ENCODE measurements at places on chromosomes 5 and 9. TPM values are rescaled to one million over a fixed set of nuclear protein-coding genes. Genes with fewer than 3 reads are reported as not detected.
A peak's percentile ranks its signal among the peaks of the same experiment; 100 is the strongest.

Gene CNTNAP3
- 14.7 TPM for total RNA-seq

Gene FOXI1
- not detected for total RNA-seq

Gene CA9
- 0.71 TPM for total RNA-seq

Gene FLT4
- 9.7 TPM for total RNA-seq

Gene SLC24A2
- total RNA-seq = 0.36 TPM

Gene PHYHD1
- total RNA-seq = 21.4 TPM

Gene FAM78A
- 1.2 TPM for total RNA-seq

Gene ADAMTS6
- 9.3 TPM for total RNA-seq

Gene SPINK5
- total RNA-seq = 1.4 TPM

Gene CDH9
- total RNA-seq = not detected

- no peak for DNase-seq
These were observed 1.4 kb downstream of the ALAD start for GRCh38 chr9:113399646-113400200.

DNA sequence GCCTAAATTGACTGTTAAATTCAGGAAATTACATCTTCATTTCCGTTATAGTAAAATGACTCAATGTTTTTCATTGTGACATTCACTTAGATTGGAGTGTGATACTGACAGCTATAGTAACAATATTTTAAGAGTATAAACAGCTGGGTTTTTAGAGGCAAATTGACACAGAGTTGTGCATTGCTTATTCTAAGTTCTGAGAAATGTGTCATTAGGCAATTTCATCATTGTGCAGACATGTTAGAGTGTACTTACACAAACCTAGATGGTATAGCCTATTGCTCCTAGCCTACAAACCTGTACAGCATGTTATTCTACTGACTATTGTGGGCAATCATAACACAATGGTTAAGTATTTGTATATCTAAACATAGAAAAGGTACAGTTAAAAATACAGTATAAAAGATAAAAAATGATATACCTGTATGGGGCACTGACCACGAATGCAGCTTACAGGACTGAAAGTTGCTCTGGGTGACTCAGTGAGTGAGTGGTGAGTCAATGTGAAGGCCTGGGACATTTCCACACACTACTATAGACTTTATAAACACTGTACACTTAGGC lies 132.7 kb downstream of the PDE4D start:
- DNase-seq = no peak

DNA sequence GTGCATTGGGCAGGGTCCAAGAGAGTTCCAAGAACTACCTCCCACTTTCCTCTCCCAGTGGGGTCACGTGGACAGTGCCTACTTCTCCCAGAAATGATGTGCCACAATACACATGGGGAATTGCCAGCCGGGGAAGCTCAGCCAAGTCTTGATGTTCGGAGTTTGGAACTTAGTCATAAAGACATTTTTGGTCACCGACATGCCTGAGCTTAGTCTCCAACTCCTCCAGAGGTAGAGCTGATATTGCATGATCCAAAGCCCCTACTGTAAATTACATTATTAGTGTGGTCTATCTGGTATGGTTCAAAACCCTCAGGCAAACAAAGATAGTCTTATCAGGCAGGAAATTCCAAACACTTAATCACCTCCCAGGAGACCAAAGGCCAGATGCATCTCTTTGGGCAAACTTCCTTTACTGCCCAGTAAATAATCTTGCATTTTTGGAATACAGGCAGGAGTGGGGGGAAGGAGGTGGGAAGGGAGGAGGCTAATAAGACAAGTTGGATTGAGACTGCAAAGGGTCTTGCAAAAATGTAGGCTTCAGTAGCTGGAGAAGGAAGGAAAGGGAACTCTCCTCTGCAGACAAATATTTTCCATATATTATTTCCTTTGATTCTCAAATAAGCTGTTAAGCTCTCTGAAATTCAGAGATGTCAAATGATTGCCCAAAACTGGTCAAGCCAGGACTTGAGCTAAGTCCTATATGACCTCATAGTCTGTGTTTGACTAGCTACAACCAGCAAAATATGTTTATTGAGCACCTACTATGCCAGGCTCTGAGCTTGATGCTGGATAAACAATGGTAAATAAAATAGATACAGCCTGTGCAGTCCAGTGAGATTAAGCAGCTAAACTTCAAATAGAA lies 99.4 kb downstream of the DRD1 start:
- no peak for DNase-seq

GRCh38 chr5:157165668-157166067 lies 396 bp downstream of the GARIN3 start:
- DNase-seq = no peak

DNA sequence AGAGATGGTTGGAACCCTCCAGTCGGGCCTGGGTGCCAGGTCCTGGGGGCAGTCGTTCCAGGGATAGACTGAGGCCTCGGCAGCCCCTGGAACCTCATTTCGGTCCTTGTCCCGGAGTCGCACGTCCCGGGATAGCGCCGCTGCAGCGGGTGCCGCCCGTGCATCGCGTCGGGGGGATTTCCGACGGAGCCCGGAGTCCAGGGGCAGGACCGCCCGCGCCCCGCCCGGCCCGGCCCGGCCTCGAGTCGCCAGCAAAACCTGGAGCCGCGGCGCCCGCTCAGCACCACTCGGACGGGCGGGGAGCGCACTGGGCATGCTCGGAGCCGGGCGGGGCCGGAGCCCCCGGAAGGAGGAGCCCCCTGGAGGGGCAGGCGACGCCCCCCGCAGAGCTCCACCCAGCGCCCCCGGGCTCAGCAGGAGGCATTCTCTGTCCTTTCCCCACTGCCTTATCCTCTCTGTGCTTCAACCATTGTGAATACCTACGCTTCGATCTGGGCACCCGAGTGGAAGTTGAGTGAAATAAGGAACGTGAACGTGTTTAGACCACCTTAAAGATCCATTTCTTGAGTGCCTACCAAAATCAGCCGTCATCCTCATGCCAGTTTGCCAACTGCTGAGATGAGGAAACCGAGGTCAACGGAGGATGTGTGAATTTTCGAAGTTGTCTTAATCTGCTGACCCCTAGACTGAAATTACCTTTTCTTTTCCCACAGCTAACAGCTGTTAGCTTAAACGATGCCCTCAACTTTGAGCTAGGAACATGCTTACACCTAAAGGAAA lies 1.7 kb upstream of the PTPN3 start:
- DNase-seq = no peak

DNA sequence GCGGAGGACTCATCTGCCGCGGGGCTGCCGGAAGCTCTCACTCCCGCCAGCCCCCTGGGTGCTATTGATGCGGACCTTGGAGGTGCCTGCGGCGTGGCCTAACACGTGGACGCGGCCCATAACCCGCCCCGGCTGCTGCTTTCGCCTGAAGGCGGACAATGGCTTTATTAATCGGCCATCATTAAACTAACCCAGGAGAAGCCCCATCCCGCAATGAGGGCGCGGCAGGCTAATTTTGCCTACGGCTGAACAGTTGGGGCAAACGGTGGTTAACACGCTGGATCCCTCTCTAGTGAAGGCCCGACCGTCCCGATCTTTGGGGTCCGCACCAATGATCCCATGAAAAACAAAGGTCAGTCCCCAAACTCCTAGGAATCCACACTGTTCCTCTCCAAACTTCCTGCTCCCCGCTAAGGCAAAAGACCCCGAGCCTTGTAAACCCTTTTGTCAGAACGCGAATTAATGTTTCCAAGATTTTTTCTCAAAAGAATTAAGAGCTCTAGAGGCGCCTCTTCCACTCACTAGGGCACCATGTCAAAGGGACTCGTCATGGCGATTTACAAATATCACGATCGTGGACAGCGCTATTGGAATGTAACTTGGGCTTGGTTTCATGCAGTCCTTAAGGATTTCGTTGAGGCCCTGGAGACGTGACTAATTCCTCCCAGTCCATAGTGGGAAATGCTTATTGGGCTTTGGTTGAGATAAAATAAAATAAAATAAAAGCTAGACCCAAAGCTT lies 193.1 kb downstream of the MEF2C start:
- no peak for DNase-seq

GRCh38 chr9:656926-657568 lies 184.4 kb upstream of the DMRT1 start:
- no peak for DNase-seq

GRCh38 chr9:104872656-104873488 lies 55.1 kb downstream of the ABCA1 start:
- peak; percentile 85 for DNase-seq

GRCh38 chr9:36940500-36940853 lies 93.6 kb downstream of the PAX5 start:
- DNase-seq = no peak

- DNase-seq = no peak
These were observed 38.6 kb downstream of the DMGDH start for GRCh38 chr5:79030663-79031484.

- DNase-seq = no peak
These were observed 53.4 kb downstream of the CYSTM1 start for GRCh38 chr5:140228364-140228837.

DNA sequence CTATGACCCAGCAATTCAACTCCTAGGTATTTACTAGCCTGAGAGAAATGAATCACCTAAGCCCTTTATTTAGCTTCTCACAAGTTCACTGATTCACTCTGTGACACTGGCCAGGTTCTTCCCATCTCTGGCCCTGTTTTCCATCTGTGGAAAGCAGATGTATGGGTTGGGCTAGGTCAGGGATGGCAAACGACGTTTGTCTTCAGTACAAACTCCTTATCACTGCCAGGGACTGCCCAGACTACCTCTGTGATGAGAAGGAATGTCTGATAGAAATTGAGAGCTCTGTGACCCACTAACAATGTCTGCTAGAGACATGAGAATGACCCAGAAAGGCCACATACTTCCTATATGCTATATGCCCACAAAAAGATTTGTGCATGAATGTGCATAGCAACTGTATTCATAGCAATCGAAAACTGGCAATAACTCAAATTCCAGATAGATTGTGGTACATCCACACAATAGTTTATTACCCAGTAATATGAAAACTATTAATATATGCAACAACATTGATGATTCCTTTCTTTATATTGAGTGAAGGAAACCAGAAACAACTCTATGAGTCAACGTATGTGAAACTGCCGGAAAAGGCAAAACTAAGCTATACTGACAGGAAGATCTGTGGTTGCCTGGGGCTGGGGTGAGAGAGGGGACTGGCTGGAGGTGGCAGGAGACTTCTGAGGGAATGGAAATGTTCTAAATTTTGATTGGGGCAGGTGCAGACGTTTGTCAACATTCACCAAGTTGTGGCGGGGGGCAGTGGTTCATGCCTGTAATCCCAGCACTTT lies 32.0 kb upstream of the ADAM19 start:
- DNase-seq = no peak

- no peak for DNase-seq
These were observed 31.0 kb downstream of the ADAM19 start for GRCh38 chr5:157544623-157544989.

GRCh38 chr5:102873379-102873932 lies 118.4 kb downstream of the PAM start:
- DNase-seq = no peak

- DNase-seq = peak; percentile 69
These were observed 6.1 kb downstream of the GLIPR2 start for GRCh38 chr9:36142510-36143244.

DNA sequence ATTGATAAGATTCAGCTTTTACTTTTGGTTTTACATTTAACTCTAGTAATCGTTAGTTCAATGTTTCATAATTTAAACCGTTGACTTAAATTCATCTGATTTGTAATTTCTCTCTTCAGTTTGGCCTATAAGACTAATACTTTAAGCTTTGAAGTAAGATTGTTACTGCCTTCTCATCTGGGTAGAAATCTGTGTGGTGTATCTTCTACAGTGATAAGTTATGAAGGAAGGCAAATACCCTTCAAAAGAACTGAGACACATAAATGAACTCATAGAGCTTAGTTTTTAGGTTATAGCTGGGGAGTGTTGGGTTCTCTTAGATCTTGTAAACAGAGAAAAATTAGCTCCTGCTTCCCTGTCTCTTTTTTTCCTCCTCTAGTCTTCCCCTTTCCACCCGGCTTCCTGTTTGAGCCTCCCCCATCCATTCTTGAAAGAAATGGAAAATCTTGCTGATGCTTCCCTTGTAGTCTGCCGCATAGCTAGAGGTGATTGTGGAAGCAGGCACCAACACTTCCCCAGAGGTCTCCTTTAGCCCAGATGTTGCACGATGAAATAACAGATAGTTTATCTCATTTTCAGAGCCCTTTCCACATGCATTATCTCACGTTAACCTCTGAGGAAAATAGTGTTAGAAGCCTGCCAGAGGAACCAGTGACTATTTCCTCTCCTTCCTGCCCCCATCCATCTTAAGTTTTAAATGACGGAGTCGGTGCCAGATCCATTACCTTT lies 2.0 kb upstream of the F2RL2 start:
- DNase-seq = no peak

DNA sequence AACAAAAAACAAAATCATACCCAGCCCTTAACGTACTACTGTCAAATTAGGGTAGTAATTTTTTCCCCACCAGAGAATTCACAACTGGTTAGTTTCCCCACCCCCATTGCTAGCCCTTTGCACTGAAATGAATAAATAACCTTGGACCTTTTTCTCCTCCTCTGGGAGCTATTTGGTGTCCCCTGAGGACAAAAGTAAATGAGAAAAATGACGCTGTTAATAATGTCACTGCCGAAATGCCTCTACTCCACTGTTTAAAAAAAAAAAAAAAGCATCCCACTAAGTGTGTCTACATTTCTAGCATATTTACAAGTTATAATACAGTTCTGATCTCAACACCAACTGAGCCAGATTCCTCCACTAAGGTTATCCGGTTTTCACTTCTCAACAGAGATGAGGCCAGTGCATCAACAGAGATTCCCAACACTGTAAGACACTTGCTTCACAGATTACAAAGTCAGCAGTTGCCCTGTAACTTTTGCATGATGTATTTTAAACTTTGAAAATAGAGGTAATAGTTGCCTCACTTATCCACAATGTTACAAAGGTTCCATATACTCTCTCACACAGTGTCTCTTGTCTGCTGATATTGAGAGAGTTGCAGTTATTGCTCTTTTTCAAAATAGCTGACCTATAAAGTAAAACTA lies 5.1 kb upstream of the NFIB start:
- DNase-seq = no peak

DNA sequence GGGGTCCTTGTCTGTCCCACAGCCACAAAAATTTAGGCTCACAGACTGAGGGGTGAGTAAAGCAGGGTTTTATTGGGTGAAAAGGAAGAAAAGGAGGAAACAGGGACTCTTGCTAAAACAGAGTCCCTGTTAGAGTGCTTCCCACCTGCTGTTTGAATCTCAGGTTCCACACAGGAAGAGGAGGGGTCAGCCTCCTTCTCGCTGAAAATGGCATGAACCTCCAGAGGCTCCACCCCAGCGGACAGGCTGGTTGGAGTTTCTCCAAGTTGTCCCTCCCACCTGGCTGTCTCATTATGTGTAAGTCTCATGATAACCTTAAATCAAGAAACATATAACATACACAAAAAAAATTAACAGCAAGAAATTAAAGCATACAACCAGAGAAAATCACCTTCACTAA lies 28.3 kb upstream of the UHRF2 start:
- no peak for DNase-seq

DNA sequence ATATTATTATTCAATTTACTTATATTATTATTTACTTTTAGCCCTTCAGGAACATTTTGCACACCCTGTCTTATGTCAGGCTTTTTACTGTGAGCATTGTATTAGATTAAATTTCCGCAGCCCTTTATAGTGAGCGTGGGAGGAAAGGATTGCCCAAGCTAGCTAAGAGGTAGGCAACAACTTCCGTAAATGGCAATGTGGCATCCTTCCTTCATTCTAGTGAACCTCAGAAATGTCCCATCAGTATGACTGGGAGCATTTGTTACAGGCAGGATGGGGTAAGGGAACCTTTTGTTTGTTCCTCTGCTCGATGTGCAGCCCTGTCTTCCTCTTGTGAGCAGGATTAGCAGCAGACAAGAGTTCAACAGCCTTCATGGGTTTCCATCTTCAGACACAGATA lies 6.2 kb upstream of the CD180 start:
- DNase-seq = no peak

GRCh38 chr9:27088981-27089380 lies 20.0 kb upstream of the TEK start:
- DNase-seq = no peak
